ENCODE measurements at places on chromosomes 6 and 20.

DNA sequence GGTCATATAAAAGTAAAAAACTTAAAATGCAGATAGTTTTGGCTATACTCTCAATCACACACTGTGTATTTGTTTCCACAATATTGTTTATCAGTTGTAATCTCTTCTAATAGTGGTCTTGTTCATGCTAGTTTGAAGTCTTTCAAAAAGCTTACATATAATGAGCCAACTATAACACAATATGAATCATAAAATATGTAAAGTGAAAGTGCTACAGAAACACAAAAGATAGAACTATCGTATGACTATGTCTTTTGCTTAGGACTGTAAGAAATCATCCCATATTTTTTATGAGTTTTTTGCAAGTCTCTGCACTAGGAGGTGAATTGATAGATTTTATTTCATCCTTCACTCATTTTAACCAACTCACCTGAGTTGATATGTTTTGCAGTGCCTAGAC is 136.0 kb downstream of the MMUT start:
- no peak for DNase-seq

DNA sequence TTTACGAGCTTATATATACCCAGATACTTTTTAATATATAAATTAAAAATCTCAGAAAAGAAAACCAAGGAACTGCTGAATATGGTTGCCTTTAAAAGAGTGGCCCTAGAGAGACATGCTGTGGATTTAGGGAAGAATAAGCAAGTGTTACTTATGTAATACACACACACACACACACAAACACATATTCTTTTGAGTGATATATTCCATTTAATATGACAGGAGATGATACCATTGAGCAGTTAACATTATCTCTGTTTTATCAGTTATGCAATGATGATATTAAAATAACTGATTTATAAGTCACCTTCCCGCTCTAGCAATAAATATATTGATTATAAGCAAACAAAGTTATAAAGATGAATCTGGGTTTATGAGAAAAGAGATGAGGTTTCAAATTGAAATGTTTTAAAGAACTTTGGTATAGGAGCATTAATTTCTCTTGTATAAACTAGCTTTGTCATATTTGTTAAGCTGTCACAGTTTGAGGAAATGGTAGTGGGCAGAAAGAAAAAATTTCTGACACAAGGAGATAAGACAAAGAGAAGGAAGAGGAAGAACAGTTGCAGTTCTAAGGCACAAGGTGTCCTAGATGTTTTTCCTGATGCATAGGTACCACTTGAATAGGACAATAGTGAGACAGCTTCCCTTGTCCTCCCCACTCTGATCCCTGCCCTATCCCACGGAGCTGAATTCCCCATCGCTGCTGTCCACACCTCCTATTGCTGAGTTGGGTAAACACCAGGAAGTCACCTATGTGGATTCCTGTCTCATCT is 26.4 kb downstream of the GPX5 start:
- no peak for DNase-seq

DNA sequence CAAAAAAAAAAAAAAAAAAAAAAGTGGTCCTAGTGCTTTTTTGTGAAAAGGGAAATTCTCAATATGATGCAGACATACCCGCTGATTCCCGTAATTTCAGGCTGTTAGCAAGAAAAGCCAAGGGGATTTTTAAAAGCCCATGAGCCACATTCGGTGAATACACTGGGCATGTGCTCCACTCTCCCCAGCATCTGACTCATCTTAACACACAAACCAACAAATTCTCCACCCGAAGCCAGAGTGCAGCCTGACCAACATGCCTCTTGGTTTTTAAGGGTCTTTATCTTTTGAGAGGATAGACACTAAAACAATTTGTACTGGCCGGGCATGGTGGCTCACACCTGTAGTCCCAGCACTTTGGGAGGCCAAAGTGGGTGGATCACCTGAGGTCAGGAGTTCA is 45.5 kb upstream of the CD83 start:
- DNase-seq: no peak

DNA sequence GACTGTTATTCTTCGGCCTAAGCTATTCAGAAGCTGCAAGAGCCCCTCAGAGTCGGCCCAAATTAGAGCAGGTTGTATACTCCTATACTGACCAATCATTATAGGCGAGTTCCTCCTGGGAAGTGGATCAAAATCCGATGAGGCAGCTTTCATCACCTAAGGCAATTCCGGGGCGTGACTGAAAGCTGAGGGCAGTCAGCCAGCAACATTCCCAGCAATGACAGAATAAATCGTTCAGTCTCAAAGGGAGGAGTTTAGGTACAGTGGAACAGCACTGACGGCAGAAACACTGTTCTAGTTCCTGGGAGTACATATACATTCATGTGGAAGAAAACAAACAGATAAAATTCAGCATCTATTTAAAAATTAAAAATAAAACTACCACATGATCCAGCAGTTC is 10.8 kb downstream of the HLA-DQB2 start:
- no peak for DNase-seq

GRCh38 chr20:64142590-64142989 is 21.7 kb upstream of the MYT1 start:
- DNase-seq: no peak

GRCh38 chr6:100833972-100834574 is 47.1 kb downstream of the ASCC3 start:
- no peak for DNase-seq

DNA sequence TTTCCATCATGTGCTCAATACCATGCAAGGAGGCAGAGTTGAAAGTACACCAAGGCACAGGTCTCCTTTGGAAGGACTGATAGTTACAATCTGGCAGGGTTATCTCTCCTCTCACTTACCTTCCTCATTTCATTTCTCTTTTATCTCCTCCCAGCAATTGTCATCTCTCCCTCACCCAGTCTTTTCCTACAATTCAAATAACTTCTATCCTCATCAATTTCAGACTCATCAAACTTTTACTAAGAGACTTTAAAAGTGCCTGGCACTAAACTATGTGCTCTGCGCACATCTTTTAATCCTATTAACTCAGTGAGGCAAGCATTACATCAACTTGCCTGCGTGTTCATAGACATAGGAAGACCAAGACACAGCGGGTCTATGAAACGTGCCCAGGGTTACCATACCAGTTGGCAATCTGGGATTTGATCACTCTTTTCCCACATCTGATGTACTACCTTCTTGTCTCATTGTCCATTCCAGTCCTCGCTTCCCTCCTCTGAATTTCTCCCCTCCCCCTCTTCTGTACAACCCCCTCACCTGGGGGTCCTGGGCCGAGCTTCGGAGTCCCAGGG is 1.2 kb downstream of the VARS1 start:
- DNase-seq: no peak

DNA sequence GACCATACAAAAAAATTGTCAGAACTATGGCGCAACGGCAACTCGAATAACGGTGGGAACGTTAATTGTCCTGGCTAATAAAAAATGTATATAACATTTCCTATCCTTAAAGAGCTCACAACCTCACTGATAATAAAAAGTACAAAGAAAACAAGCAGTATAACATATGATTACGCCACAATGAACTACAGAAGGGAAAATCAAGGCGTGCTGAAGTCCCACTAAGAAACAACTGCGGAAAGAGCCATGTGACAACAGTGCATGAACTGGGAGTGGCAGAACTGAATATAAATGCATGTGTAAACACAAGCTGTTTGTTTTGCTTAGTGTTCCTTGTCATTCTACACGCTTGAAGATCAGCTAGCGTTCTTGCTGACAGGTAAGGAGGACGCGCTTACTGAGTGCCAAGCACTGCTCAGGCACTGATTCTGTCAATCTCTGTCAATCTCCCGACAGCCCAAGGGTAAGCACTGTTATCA is 466 bp upstream of the PSMB1 start:
- DNase-seq: no peak

GRCh38 chr20:14612391-14612790 is 275.0 kb upstream of the FLRT3 start:
- DNase-seq: no peak

- DNase-seq: no peak
These were observed 126.3 kb downstream of the C6orf118 start for GRCh38 chr6:165183071-165183470.

- DNase-seq: peak; percentile 53
These were observed 31.6 kb upstream of the LY86 start for GRCh38 chr6:6556738-6557503.

- no peak for DNase-seq
These were observed 158.6 kb downstream of the GJA1 start for GRCh38 chr6:121594053-121594452.
